Activated CD8-positive, alpha-beta memory T cell treated with anti-CD3 and anti-CD28 coated beads, Interleukin-2, amount 10 ng/mL, durations not matched to agents 7 days and 5 days (primary cell): ENCODE measurements at places on chromosomes 7 and 10.

GRCh38 chr10:27413831-27414348 is 90.2 kb upstream of the RAB18 start:
- DNase-seq = no peak

DNA sequence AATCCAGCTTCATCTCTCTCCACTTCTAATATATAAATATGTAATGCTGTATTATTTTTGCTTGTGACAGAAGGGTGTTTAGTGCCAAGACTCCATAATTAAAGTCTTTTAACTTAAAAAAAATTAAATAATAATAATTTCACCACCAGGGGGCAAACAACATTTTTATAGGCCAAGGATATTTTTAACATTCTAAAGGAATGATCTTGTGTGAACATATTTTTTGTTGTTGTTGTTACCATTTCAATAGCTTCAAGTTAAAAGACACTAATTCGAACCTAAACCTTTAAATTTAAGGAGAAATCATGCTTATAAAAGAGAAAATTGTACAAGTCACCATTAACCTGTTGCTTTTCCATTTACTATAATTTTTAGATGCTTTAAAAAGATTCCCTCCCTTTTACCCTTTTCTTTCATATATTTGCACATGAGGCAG is 7.5 kb upstream of the DNAJC1 start:
- DNase-seq = no peak

GRCh38 chr10:30386801-30387588 is 37.9 kb upstream of the MTPAP start:
- DNase-seq = no peak

GRCh38 chr7:2796358-2797352 is 47.5 kb downstream of the GNA12 start:
- DNase-seq = no peak

GRCh38 chr10:25966844-25967243 is 32.8 kb downstream of the MYO3A start:
- no peak for DNase-seq

DNA sequence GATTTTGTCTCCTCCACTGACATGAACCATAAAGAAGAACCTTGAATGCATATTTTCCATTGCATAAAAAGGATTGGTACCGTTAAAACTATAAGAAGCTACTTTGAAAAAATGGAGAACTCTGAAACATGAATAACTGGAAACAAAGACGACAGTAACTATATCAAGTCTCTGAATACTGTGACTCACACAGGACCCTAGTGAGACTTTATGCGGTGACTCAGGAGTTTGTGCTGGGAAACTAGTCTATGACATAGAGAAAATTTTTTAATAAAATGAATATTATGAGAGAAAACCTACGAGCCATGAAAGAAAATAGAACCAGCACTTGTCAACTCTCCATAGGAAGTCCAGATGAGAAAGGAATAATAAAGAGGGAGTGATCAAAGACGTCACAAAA is 339.9 kb upstream of the ADARB2 start:
- no peak for DNase-seq

GRCh38 chr7:53743697-53744402 is 708.4 kb downstream of the POM121L12 start:
- DNase-seq = no peak
